ENCODE measurements at places on chromosomes 1 and 21.

DNA sequence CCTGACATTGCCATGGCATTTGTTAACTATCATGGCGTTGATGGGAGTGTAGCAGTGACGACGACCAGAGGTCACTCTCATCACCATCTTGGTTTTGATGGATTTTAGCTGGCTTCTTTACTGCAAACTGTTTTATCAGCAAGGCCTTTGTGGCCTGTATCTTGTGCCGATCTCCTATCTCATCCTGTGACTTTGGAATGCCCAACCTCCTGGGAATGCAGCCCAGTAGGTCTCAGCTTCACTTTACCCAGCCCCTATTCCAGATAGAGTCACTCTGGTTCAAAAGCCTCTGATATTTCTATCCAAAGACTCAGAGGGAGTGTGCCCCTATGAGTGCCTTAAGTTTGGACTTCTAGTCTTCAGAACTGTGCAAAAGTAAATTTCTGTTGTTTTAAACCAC is 130.1 kb downstream of the ADAMTS1 start:
- no peak for DNase-seq

GRCh38 chr21:17854745-17855144 is 35.6 kb upstream of the C21orf91 start:
- no peak for DNase-seq

DNA sequence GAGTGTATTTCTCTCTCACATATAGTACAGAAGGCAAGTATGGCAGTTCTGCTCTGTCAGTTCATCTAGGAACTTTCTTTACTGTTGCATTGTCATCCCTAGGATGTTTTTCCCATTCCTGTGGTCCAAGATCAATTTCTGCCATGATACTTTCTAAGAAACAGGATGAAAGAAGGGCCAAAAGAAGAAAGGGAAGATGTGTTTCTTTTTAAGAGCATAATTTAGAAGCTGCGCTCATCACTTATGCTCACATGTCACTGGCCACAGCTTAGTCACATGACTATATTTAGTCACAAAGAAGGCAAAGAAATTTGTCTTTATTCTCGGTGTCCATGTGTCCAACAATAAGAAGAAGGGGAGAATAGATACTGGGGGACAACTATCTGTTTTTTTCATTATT is 7.0 kb upstream of the MAST2 start:
- no peak for DNase-seq

- DNase-seq = peak; percentile 84
These were observed 29.1 kb upstream of the A3GALT2 start for GRCh38 chr1:33349778-33350610.

DNA sequence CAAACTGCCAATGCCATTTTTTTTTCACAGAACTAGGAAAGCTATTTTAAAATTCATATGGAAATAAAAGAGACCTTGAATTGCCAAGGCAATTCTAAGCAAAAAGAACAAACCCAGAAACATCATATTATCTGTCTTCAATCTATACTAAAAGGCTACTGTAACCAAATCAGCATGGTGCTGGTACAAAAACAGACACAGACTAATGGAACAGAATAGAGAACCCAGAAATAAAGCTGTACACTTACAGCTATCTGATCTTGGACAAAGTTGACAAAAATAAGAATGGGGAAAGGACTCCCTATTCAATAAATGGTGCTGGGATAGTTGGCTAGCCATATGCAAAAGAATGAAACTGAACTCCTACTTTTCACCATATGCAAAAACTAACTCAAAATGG is 50.5 kb downstream of the RGS4 start:
- no peak for DNase-seq

- DNase-seq = no peak
These were observed 139.0 kb downstream of the HS2ST1 start for GRCh38 chr1:87053446-87053845.

DNA sequence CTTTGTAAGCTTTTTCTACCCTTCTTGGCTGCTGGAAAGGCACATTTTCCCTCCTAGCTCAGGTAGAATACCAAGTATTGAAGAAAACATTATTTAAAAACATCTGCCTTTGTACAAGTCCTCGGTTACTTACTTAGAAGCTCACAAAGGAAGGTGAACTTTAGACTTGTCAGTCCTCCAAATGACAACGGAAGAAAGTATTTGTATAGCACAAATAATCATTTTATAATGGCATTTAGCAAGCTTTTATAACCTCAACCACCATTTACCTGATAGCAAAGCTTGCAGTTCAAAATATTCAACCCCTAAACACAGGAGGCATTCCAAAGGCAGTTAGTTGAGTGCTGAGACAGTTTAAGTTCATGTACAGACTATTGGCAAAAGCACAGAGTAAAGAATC is 2.5 kb upstream of the FCAMR start:
- no peak for DNase-seq

GRCh38 chr21:23496729-23497128 is 2110.6 kb downstream of the MRPL39 start:
- no peak for DNase-seq

DNA sequence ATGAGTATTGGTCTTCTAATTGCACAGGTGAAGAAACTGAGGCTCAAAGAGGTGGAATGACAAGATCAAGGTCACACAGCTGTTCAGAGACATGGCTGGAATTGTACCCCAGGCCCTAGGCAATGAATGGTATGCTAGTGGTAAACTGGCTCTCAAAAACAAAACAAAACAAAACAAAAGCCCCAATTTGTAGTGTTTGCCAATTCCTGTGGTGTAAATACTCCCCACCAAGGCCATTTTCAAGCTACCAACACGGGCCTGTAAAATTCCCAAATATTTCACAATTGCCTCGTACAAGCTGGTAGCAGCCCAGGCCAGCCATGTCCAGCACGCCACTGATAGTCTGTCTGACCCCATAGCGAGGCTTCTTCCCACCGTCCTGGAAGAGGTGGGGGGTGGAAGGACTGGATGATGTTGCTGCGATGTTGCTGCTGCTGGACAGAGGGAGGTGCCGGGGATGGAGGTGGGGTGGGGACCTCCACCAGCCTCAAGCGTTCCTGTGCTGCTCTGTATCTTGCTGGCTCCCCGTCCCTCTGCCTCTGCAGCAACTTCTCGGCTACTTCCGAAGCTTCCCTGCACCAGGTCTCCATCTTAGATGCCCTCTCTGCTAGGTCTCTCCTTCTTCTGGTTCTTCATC is 62.2 kb upstream of the RUNX3 start:
- no peak for DNase-seq

DNA sequence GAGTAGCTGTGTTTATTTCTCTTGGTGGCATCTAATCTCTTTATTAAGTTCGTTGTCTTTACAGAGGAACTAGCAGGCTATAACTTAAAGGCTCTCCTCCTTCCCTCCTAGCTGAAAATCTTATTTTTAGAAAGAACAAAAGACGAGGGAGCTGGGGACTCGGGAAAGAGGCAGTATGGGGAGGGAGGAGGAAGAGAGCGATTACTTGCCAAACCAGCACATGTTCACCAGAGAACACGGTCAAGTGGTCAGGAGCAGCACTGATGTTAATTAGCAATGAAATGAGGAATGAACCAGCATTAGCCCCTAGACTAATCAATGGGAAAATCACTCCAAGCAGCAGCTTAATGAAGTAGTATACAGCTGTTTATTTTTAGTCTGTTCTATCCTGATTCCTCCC is 171.3 kb upstream of the ESRRG start:
- DNase-seq = no peak

DNA sequence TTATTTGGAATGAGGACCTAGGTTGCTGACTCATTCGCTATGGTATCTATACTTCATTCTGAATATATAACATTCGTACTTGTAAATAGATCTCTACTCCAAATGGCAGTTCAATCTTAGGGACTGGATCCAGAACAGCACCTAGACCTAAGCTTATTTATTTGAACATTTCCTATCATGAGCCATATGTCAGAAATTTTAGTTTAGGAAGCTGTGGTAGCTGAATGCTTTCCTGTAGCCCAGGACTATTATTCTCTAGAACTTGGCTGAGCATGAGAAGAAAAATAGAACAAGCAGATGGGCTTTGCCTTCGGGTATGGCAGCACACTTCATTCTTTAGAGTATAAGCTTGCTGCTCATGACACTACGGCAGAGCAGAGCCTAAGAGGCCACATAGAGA is 1114.4 kb upstream of the B3GALT2 start:
- DNase-seq = no peak

- no peak for DNase-seq
These were observed 142.6 kb downstream of the GRIK1 start for GRCh38 chr21:29797155-29797554.

GRCh38 chr1:111320066-111320879 is 29.6 kb downstream of the CHIA start:
- DNase-seq = no peak

DNA sequence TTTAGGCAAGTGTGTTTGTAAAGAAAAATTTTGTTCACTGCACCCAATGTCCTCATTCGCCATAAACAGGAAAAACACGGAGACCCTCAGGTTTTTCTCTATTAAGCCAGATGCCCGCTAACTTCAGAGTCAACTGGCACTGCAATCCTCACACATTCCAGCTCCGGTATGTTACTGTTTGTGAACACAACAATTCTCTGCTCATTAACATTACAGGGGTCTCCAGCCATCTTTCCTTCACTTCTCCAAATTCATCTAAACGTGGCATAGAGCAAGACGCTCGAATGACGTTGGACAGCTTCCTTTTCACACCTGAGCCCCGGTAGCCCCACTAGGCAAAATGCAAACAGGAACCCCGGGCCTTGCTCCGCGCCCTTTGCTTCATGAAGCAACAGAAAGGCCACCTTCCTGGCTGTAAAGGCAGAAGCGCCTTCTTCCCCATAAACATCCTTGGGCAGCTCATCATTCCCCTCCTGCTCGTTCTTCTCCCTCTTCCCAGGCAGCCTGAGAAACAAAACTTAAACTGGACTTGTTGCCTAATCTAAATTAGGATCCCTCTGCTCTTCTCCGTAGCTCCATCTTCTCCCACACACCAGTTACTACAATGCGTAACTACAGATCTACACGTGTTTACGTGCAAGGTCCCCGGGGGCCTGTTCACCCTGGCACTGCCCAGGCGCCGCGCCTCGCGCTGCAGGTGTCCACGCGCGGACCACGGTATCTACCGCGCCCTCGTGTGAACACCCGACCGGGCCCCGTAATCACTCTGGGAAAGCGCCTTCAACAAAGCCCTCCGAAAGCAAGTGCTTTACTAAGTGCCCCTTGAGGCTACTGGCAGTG is 1.2 kb downstream of the LBR start:
- peak; percentile 53 for DNase-seq

GRCh38 chr21:34970167-34970500 is 79.0 kb downstream of the RUNX1 start:
- DNase-seq = no peak

DNA sequence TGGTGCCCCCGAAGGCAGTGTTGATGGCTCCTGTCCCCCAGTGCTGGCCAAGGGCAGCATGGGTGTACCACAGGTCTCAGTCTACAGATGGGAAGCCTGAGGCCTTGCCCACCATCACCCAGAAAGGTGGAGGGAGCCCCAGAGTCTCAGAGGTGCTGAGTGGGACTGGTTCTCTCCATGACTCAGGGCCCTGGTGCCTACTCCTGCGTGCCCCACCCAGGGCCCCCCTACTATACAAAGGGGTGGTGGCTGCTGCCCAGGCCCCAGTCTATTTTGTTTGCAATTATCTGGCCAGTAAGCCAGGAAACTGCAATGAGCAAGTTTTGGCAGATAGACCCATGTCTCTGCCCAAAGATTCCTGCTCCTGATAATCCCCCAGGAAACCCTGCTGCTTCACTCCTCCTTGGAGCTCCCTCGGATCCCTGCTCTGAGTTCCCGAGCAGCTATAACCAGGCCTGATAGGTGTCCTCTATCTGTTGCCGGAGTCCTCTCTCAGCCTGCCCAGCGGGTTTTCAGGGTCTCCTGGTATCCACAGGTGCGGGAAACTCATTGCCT is 41.7 kb downstream of the EDN2 start:
- DNase-seq = no peak

GRCh38 chr1:105373681-105374080 is 1624.0 kb downstream of the AMY1C start:
- DNase-seq = no peak

DNA sequence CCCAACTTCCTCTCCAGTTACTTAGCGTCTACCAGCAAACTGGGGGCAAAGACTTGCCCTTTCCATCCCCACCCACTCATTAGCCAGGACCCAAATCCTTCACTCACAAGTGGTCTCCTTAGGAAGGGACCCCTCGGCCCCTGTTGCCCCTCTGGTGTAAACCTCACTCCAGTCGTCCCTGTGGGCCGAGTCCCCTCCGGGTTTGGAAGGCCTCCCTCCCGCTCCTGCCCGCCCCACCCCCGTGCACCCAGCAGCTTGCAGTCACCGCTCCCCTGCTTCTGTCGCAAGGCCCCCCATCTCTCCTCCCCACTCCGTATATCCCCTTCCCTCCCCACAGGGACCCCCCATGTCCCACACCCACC is 1.2 kb downstream of the EFHD2 start:
- peak; percentile 23 for DNase-seq

DNA sequence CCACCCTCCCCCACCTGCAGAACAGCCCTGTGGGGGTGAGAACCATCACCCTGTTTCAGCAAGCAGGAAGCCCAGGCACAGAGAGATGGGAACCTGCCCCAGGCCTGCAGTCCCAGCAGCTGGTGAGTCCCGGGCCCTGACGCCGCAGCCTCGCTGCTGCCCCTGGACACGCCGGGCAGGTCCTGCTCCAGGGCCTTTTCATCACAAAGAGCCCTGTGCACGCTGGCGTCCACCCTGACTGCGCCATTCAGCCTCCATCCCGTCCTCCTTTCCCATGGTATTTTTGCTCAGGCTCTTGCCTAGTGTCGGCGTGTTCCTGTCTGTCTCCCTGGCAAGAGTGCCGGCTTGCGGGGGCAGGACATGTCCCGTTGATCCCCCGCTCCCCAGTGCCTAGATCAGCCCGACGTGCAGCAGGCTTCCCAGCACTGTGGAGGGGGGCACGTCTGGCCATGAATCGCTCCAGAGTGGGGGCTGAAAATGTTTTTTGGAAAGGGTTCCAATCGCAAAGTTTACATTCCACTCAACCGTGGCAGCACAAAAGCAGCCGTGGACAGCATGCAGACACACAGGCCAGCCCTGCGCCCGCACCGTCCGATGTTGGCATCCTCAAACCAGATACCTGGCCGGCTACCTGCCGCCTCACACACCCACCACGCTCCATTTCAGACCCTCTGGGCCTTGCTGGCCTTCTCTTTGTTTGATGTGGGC is 6.3 kb upstream of the TTC34 start:
- DNase-seq = no peak

DNA sequence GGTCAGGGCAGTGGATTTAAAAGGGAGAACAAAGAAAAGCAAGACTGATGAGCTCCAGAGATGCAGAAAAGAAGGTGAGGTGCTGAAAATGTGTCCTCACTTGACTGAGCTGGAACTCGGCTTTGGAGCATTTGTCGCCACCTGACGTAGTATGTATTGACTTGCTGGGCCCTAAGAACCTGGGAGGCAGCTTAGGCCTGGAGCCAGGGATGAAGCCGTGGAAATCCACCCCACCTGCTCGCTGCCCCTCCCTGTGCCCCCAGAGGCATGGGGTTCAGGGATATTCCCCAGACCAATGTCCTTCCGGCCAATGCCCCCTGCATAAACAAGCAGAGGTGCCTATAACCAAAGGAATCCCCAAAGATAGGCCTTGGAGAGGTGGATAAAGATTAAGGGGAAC is 14.3 kb downstream of the MRAP start:
- no peak for DNase-seq

- DNase-seq = no peak
These were observed 348.7 kb downstream of the RWDD3 start for GRCh38 chr1:95582746-95583145.

- DNase-seq = no peak
These were observed 44.6 kb downstream of the UBE2U start for GRCh38 chr1:64248065-64248464.

- DNase-seq = no peak
These were observed 137.2 kb downstream of the LRIG2 start for GRCh38 chr1:113210248-113210647.

GRCh38 chr1:79708646-79709265 is 702.2 kb upstream of the ADGRL4 start:
- DNase-seq = no peak

All from activated CD4-positive, alpha-beta memory T cell treated with anti-CD3 and anti-CD28 coated beads for 36 hours (primary cell).